ENCODE measurements at places on chromosomes 5 and 9. TPM values are rescaled to one million over a fixed set of nuclear protein-coding genes. Genes with fewer than 3 reads are reported as not detected.

The NHP2 gene
- total RNA-seq, result 357 TPM

The CRHBP gene
- 0.51 TPM for total RNA-seq

The ECM2 gene
- total RNA-seq, result not detected

The PCDHB16 gene
- 4.0 TPM for total RNA-seq

The SHOC1 gene
- total RNA-seq, result not detected

The ANKDD1B gene
- total RNA-seq, result 0.60 TPM

The GPR151 gene
- not detected for total RNA-seq

- H3K36me3 ChIP-seq, result peaks cover 10% of the 10 kb centered on the region
- H3K4me3 ChIP-seq, result no peak overlapping the region
- DNase-seq, result no peak
- H3K4me1 ChIP-seq, result no peaks in the 10 kb centered on the region
- no peaks in the 10 kb centered on the region for H3K27me3 ChIP-seq
These were observed 72.5 kb downstream of the AP3B1 start for GRCh38 chr5:78221964-78222451.

- no peaks in the 10 kb centered on the region for H3K4me1 ChIP-seq
- no peaks in the 10 kb centered on the region for H3K36me3 ChIP-seq
- no peaks in the 10 kb centered on the region for H3K27me3 ChIP-seq
- H3K4me3 ChIP-seq, result no peak within 1 kb of the TSS
- H3K27ac ChIP-seq, result no peak within 1 kb of the TSS
These were observed at the start of gene C9orf152 for GRCh38 chr9:110208031-110208430. C9orf152 (minus strand) TSS chr9:110208159; CDS start chr9:110207579, 580 bp downstream.

GRCh38 chr5:41112486-41113455 lies 41.6 kb upstream of the MROH2B start:
- no peak overlapping the region for H3K4me3 ChIP-seq
- no peaks in the 10 kb centered on the region for H3K36me3 ChIP-seq
- H3K27me3 ChIP-seq, result no peaks in the 10 kb centered on the region
- no peak for DNase-seq
- H3K27ac ChIP-seq, result no peak overlapping the region

GRCh38 chr9:130483371-130483971 lies 38.7 kb downstream of the ASS1 start:
- peaks cover 39% of the 10 kb centered on the region for H3K4me1 ChIP-seq
- no peak overlapping the region for H3K27ac ChIP-seq
- H3K4me3 ChIP-seq, result no peak overlapping the region

- peaks cover 12% of the 10 kb centered on the region for H3K4me1 ChIP-seq
- H3K36me3 ChIP-seq, result no peaks in the 10 kb centered on the region
- DNase-seq, result no peak
- no peak overlapping the region for H3K27ac ChIP-seq
These were observed 82.5 kb downstream of the PRRT1B start for GRCh38 chr9:131627648-131628458.

- H3K4me1 ChIP-seq, result peaks cover 17% of the 10 kb centered on the region
- no peak for DNase-seq
- no peaks in the 10 kb centered on the region for H3K36me3 ChIP-seq
These were observed 3.3 kb downstream of the OLFML2A start for GRCh38 chr9:124780060-124780756.

DNA sequence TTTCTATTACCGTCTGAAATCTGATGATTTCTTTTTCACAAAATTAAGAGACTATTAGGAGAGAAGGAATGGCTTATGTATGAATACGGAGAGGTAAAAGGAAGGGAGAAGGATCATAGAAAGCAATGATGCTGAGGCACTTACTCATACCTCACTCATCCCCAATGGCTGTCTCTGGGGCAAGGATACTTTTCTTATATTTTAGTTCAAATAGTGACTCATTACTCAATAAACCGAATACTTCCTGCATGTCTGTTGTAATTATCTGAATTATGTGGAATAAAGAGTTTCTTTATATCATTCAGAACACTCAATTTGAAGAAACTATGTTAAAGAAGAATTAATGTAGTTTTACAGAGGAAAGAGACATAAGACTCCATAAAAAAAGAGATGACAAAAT lies 284.5 kb upstream of the NUDT12 start:
- H3K36me3 ChIP-seq, result no peaks in the 10 kb centered on the region
- H3K27me3 ChIP-seq, result no peaks in the 10 kb centered on the region
- H3K4me3 ChIP-seq, result no peak overlapping the region
- H3K27ac ChIP-seq, result no peak overlapping the region
- no peak for DNase-seq
- no peaks in the 10 kb centered on the region for H3K4me1 ChIP-seq
